ENCODE measurements at places on chromosomes 4 and X.

- no peak for DNase-seq
Measured at GRCh38 chr4:166501941-166502382, 628.9 kb downstream of the TLL1 start.

- no peak for DNase-seq
Measured at GRCh38 chr4:1112174-1112820, 1.1 kb downstream of the RNF212 start.

DNA sequence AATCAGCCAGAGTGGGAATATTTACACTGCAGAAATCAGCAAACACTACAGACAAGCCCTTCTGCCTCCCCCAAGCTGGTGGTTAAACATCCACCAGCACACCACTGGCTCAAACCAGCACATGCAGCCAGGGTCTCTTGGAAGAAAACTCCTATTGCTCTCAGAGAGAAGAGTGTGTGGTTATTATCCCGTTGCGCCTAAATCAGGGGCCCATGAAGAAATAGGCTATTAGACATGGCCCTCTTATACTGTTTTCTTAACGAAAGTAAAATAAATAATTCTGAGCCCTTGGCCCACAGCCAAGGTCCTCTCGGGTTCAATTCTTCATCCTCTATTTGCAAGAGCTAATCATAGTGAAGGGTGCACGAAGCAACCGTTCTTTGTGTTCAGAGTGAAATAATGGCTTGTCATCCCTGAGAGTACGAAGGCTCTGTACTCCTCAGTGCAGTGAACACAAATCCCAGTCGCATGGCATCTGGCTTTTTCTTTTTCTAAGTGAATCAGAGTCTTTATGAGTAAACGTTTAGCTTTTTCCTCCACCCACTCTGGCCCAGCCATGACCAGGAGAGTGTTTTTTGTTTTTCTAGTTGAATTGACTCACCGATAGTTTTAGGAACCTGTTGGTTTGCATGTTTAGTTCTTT, 33.4 kb upstream of the RBM47 start:
- peak; percentile 73 for DNase-seq

GRCh38 chrX:100994352-100995281, 25.1 kb downstream of the ARL13A start:
- DNase-seq: no peak

DNA sequence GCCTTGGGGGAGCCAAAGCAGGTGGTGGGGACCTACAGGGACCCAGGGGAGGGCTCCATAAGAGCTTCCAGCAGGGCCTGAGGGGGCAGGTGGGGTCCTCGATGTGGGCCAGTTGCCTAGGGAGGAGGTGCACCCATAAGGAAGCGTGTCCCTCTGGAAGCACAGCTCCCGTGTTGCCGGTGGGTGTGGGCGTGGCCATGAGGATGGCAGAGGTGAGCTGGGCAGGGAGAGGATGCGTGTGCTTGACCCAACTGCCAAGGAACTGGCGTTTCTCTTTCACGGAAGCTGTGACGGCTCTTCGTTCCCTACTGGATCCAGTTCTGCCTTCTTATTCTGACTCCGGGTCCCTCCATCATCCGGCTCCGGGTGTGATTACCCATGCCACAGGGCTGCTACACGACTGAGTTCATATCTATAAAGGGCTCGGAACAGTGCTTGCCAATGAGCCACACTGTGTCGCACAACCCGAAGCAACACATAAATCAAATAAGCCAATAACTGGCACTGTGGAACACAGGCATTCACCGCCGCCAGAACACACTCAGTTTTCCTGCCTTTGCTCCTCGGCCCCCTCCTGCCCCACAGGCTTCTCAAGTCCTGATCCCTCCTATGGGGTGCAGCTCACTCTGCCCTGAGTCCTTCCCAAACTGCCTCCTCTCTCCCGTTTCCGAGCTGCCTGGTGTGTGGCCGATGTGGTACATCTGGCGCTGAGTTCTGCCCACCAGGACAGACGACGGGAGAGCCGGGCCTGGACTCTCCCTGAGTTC, 35.5 kb downstream of the RNF212 start:
- no peak for DNase-seq

DNA sequence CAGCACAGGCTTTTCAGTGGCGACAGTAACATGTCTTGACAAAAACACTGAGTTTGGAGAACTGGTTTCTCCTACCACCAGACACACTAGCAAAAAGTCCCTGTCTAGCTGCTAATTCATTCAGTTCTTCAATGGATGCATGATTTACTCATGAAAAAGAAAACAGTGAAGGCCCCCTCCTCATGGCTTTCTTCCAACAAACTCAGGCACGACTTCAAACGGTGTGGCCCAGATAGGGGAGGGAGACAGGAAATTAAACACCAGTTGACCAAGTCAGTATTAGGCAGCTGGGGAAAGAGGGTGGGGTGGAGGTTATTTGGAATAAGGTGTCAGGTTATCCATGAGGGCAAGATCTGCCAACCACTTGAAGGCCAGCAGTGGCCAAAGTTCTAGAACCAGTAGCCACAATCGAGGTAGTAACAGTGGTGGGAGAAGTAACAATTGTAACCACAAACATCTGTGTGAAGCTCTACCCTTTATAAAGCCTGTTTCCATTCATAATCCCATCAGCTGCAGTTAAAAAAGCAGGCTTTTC, 60.2 kb downstream of the SEPSECS start:
- DNase-seq: no peak

DNA sequence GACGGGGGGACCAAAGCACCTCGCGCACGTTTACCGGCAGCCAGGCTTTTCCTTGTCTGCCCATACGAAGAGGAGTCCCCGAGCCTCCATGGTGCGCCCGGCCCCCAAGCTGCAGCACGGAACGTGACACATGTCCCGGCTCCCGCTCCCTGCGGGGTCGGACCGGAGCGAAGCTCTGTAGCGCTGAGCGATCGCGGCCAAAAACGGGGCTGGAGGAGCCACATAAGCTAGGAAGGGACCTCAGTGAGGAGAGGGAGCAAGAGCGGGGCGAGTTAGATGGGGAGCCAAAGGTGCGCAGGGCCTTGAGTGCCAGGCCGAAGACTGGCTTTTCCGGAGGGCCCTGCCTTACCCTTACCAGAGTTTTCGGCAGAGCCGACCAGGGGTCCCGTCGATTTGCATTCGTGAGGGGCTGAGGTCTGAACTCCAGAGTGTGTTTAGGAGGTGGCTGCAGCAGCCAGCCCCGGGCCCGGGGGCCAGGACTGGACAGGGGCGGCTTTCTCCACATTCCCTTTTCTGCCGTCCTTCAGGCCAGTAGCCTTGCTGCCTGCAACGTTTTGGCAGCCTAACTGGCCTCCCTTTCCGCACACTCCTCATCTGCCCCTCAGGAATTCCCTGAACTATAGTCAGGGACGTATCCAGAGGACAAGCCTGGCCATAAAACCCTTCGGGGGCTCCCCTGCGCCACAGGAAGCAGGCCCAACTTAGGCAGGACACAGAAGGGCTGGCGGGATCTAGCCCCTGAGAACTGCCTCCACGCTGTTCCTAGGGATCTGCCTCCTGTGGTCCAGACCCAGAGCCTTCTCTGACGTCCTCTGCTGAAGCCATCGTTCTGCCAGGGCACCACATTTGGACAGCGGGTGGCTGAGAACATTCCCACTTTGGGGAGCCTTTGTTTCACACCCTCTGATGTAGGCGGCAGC, 689 bp downstream of the SSR4 start:
- DNase-seq: no peak

- DNase-seq: no peak
Measured at GRCh38 chr4:54238389-54238788, 9.3 kb downstream of the PDGFRA start.

DNA sequence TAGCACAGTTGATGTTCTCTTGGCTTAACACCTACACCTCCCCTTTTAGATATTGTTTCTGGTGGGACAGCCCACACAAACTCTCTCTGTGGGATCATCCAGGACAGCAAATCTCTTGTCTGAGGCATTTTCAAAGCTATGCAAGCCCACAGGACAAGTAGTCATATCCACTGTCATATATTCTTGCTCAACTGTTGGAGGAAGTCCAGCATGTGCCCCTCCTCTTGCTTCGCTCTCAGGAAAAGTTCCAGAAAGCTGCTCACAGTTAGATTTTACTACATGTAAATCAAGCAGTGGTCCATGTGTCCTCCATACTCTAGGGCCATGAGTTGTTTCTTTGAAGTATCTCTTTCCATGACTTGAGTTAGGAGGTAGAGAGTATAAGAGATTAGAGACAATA, 260.7 kb downstream of the INPP4B start:
- DNase-seq: no peak

DNA sequence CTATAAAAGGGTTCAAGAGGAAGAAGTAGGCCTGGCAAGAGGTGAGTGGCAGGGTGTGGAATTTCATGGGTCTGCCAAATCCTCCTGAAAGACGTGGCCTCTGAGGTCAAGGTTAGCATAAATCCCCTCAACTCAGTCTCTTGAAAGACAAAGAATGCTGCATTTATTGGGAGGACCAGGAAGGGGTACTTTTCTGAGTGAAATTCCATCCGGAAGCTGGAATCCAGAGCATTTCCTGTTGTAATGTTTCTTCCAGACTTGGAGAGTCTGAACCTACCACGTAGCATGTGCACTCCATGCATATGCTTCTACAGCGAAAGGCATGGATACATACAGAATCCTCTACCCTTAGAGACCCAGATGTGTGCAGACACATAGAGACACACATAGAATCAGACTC, 13.4 kb upstream of the FGD1 start:
- DNase-seq: no peak

DNA sequence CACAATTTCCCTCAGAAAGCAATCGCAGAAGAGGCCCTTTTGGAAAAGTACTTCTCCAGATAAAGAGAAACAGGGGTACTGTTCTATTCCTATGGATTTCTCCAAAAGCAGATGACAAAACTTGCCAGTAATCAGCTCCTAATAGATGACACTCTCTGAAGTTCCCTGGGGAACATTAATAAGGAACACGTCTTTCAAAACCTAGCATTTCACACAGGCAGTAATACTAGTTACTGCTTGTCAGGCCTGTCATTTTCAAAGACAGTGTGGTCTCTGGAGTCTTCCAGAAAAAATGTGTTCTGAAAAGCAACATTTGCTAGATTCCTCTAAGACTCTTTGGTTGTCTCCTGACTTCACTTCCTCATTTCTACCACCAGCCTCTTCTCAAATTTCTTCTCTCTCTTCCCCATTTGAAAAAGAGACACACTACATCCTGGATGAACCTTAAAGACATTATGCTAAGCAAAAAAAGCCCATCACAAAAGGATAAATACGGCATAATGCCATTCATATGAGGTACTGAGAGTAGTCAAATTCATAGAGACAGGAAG, 47.3 kb downstream of the CHRDL1 start:
- DNase-seq: no peak

- peak; percentile 27 for DNase-seq
Measured at GRCh38 chrX:1492421-1493012, 39.8 kb upstream of the ASMTL start.
